Activated CD4-positive, alpha-beta T cell treated with anti-CD3 and anti-CD28 coated beads, Interleukin-2, Interleukin-4, amounts not matched to agents 100 ng/mL and 50 ng/mL, durations not matched to agents 16 hours and 8 hours (primary cell): ENCODE measurements at places on chromosomes 4 and X.
A peak's percentile ranks its signal among the peaks of the same experiment; 100 is the strongest.

DNA sequence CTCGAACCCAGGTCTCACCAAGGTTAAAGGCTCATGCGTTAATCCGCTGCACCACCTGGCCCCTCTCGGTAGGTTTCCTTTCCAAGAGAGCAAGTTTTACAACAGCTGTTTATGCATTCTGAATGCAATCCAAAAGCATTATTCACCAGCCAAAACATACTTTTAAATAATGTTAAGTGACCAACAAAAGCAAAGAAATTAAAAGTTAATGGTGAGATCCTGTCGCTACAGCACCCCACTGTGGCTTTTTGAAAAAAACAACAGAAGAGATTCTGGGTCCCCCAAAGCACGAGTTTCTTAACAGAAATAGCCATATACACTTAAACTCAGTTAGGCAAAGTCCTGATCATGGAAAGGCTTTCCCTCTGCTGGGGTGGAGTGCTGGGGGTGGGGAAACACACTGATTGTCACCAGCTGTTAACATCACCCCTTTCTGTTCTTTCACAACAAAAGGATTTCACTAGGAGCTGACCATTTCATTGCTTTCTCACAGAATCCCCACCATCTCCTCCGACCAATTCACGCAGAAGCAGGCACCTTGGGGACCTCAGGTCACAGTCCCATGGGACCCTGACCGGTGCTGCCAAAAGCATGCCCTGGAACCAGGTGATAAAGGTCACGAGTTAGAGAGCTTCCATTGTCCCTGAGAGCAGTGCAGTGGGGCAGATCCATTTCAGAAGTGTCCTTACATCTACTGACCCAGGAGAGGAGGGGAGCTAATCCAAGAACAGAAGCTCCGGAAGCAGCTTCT, 51.2 kb downstream of the ZNF827 start:
- DNase-seq = no peak

GRCh38 chr4:128335541-128335940, 47.9 kb upstream of the PGRMC2 start:
- DNase-seq = no peak

DNA sequence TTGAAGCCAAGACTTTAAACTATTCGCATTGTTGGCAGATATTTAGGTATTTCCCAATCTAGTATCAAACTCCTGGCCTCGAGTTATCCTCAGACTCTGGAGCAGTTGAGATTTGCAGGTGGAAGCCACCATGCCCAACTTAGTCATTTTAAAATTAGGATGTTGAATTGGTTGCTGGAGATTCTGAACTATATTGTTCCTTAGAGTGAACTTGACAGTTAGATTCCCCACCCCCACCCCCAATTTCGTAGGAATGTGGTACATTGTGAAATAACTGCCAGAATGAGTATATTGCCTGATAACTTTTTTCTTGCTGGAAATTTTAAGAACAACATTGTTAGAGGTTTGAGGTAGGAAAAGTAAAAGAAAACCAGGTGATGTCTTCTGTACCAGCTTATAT, 2.3 kb downstream of the NOCT start:
- no peak for DNase-seq

- no peak for DNase-seq
Measured at GRCh38 chr4:30904588-30904987, 184.4 kb downstream of the PCDH7 start.

DNA sequence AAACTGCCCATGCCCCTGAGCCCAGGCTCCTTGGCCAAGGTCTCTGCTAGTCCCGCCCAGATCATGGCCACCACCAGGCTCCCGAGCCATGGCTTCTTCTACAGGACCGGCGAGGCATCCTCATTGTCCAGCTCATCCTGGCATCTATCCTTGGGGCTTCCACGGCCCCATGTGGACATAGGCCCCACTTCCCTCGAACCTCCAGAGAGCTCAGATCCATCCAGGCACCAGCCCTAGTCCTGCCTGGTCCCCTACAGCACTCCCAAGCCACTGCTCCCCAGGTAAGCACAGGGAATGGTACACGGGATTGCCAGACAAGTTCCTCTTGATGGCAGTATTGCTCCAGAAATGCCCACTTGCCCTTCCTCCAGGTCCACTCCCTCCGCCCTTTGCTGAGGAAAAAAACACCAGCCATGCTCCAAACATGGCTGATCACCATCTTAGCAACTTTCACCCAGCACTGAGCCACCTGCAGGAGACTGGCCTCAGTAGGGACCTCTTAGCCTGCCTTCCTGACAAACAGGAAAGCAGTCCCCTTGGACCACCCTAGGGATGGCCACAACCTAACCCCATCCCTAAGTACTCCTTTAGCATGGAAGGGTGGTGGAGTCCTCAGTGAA, 272.1 kb upstream of the AGTR2 start:
- peak; percentile 15 for DNase-seq

GRCh38 chr4:127506283-127506682, 126.5 kb upstream of the INTU start:
- no peak for DNase-seq

DNA sequence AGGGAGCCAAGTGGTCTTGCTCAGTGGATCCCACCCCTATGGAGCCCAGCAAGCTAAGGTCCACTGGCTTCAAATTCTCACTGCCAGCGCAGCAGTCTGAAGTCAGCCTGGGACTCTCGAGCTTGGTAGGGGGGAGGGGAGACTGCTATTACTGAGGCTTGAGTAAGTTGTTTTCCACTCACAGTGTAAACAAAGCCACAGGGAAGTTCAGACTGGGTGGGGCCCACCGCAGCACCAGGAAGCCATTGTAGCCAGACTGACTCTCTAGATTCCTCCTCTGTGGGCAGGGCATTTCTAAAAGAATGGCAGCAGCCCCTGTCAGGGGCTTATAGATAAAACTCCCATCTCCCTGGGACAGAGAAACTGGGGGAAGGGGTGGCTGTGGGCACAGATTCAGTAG, 721.0 kb upstream of the NDST4 start:
- DNase-seq = no peak

- DNase-seq = peak; percentile 20
Measured at GRCh38 chrX:140764401-140764919, 54.9 kb downstream of the LINC00632 start.

- DNase-seq = no peak
Measured at GRCh38 chrX:53055244-53055849, 6.8 kb downstream of the GPR173 start.

DNA sequence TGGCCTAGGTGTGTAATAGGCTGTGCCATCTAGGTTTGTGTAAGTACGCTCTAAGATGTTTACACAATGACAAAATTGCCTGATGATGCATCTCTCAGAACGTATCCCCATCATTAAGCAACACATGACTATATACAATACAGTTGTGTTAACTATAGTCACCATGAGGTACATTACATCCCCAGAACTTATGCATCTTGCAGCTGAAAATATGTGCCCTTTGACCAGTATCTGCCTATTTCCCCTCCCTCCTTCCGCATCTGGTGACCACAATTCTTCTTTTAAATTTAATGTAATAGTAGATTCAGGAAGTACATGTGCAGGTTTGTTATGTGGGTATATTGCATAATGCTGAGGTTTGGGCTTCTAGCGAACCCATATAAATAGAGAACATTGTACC, 239.8 kb upstream of the IL1RAPL1 start:
- DNase-seq = no peak

- no peak for DNase-seq
Measured at GRCh38 chr4:123787512-123788080, 391.0 kb downstream of the SPRY1 start.

DNA sequence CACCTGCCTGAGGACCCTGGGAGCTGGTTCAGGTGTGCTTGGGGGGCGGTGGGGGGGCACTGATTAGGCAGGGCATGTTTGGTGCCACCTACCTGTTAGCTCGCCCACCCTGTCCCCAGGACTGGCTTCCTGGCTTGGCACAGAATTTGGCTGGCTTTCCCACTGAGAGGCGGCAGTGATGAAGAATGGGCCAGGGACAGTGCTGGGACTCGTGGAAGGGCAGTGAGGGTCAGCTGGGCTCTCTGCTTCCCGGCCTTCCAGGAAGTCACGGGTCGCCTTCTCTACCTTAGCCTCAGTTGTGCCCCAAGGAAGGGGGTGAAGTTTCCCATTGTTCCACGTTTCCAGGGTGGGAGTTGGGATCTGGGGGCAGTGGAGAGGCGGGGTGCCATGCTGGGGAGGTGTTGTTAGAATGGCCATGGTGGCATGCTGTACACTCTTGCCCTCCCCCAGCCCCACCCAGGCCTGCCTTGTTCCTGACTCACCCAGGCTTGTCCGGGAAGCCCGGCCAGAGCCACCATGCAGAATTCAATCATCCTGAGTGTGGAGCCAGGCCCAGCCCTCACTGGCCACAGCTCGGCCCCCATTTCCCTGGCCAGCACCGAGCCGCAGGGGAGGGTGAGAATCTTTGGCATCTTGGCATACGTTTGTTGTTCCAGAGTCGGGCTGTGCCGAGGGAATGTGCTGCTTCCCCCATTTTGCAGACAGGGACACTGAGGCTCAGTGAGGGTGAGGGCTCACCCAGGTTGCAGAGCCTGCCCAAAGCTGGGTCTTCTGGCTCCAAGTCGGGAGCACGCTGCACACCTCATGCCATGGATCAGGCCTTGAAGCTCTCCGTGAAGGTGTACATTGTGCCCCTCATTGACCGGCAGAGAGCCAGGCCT, 21.9 kb upstream of the GPR78 start:
- no peak for DNase-seq

DNA sequence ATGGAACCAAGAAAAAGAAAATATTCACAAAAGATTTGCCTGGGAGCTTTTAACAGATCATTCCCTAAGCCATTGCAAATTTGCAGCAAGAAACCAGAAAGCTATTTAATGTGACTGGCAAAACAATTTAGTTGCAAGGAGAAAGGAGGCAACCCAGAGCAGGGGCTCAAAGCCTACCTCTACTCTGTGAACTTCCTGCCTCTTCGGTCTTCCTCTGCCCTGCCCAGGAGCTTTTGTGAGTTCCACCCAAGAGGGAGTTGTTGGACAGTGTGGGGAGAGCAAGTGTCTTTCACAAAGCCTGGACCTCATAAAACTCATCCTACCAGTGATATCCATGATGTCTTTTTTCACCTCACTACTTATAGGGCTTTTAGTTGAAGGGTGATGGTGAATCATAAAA, 107.4 kb downstream of the AFF1 start:
- no peak for DNase-seq

- DNase-seq = no peak
Measured at GRCh38 chr4:127829014-127829413, 46.9 kb downstream of the HSPA4L start.

GRCh38 chr4:69640289-69640688, 847 bp upstream of the UGT2A2 start:
- DNase-seq = no peak

DNA sequence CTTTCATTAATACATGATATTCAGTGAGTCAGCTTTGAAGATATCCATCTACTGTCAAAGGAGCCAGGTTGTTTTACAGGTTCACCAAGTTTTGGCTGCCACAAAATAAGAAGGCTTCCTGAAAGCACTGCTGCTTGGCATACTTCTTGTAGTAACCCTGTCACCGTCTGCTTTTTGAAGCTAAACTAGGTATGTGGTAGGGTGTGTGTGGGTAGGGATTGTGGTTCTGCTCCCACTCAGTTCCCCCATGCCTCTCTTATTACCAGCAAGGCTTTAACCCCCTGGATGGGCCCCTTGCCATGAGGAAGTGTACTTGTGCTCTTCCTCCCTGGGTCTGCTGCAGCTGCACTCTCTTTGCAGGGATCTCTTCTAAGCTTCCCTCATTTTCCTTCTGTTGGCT, 191.2 kb downstream of the BANK1 start:
- DNase-seq = no peak

GRCh38 chr4:31474221-31474620, 754.1 kb downstream of the PCDH7 start:
- no peak for DNase-seq

DNA sequence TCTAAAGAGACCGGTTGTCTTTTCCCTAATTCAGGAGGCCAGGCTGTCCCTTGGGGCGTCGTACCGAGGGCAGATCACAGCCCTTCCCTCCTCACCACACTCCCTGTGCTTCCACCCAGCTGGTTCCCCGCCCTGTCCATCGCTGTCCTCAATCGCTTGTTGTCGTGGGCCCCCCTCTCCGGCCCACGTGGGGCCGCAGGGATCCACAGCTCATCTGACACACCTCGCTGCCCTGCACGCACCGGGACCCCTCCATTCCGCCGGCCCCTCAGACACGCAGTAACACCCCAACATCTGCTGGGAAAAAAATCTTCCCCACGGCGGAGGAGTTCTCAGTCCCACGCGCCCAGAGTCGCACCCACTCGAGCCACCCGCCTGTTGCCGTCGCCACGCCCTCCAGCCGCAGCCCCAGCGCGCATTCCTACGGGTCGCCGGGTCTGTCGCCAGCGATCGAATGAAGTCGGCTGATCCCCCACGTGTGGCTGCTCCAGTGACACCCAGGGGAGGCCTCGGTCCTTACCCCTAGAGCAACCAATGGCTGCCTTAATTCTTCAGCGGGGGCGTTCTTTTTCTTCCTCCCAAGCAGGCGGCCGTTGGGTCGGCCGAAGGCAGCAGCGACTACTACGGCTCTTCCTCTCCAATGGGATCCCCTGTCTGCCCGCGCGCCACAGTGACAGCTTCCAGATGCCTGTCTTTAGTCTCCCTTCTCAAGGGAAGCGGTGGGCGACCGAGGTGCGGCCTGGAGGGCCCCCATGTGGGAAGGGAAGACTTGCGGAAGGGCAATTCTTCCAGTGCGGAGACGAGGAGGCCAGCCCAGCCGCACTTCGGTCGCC, 893 bp upstream of the SEPTIN11 start:
- DNase-seq = peak; percentile 54

DNA sequence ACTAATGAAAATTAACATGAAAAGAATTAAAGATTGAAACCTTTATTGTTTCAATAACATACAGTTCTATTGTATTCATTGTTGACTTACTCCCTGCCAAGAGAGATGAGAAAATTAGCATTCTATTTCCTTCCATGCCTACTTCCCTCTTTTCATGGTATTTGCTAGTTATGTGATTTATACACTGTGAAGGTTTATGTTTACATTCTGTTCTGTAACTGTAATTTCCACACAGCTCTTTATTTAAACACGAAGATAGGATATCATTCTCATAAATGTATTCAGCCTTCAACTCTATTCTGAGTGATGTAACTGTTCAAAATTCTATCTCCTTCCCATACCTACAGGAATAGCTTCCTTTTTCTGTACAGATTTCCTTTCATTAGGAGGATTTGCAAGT, 6.6 kb downstream of the CCDC110 start:
- DNase-seq = no peak

DNA sequence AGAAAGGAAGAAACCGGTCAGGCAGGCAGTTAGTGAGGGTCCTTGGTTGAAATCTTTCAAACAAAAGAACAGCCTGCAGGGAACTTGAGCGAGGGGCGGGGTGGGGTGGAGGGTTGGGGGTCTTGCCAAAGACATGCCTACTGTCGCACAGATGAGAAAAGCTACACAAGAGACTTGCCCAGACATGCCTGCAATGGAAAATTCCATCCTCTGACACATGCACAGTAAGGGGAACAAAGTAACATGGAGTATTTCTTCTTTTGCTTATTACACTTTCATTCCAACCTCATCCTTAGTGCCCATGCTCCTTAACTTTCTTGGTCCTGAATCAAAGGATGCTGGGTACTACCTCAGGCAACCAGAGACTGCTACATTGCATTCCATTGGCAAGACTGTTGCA, 1491.2 kb downstream of the STIM2 start:
- no peak for DNase-seq

- DNase-seq = no peak
Measured at GRCh38 chr4:177448850-177449249, 6.6 kb upstream of the AGA start.
